SK-N-SH (cell line): ENCODE measurements at places on chromosomes 12 and 14.

DNA sequence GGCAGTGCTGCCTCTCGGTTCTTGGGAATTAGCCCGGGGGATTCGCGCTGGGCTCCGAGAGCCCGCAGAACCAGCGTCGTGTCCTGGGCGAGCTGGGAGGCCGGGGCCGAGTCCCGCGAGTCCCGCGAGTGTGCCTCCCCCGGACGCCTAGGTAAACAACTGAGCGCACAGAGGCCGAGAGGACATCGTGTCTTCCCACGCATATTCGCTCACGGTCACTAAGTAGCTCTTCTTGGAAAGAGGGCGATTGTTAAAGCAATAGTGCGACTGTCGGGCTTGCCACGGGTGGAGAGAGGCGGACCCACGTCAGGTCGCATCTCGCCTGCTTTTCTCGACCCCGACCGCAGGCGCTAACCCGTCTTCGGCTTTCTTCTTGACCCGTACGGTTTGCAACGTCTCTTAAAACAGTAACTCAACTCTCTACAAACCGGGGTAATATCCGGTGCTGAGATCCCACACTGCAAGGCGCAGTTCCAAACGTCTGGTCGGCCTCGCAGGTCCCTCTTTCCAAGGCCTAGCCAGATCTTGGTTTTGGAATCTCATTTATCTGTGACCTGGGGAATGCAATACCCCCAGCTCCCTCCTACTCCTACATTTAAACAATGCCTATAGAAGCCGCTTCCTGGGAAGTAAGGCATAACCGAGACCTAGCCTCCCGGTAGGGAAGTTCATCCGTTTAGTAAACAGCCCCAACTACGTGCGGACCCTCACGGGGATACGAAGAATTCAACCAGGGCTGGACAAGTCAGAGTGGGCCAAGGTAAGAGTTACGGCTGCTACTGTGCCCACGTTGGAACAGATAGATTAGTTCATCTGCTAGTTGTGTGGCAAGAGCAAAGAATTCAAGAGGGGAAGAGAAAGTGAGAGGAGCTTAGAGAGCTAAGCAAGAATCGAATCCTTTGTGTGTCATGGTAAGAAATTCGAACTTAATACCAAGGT is 736 bp upstream of the PHLDA1 start:
- peak; percentile 15 for DNase-seq

DNA sequence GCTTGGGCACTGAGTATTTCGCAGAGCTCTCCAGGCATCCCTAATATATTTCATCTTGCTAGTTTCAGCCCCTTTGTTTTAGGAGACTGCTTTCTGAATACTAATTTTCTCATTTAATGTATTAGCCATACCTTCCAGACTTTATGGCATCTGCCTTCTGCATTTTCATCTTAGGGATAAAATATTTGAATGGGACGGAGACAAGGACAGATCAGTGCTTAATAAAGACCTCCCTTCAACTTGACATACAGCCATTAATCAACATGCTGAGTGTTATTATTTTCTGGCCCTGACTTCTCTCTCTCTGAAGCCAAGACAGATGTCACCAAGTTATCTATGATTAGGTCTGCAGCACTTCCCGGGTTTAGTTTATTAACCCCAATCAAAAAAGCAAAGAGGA is 42.4 kb downstream of the CACNA2D4 start:
- no peak for DNase-seq

GRCh38 chr14:70558356-70558755 is 23.6 kb upstream of the ADAM20 start:
- no peak for DNase-seq

DNA sequence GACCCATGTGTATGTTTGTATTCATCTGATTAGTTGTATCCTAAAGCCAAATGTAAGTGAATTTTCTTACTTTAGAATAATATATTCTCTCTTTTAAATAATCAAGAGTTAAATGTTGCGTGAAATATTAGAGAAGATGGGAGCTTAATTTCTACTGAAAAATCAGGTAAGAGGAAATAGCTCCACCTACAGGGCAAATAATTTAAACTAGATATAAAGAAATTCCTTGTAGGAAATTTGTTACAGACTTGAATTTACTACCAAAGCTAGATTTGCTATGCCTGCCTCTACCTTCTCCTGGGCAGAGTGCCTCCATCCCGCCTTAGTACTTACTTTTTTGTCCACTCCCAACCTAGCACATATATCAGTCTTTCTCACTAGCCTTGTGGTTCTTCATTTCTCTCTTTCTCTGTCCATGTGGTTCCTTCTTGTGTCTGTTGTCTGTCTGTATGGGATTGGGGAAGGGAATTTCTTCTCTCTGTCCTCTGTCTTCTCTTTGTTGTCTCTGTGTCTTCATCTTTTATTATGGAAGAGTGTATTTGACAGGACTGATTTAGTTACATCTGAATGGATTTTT is 44.7 kb downstream of the PALS1 start:
- peak; percentile 29 for DNase-seq

DNA sequence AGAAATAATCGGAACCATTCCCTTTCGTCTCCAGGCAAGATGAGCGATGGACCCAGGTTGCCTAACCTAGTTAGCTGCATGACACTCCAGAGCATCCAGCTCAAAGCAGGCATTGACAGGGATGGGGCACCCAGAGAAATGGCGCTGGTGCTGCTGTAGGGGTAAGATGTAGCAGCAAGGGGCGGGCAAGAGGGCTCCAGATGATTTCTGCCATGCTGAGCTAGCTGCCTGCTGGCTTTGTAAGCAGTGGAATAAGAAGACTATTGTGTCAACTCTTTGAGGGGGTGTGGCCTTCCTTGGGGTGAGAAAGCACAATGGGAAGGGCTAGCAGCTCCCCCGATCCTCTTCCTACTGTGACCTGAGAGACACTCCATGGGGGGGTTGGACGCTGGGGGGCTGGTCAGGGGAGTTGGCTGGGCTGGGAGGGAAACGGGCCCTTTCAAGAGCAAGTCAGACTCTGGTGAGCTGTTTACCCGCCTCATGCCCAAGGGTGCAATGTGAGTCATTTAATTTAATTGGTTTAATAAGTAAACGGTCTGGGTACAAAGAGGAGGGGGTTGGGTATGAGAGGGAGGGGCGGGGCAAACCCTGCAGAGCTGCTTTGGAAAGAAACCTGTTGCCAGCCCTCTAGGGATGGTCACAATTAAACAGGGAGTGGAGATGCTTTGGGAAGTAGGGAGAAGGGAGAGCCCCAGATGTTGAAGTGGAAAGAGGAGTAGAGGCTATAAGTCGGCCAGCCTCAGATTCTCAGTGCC is 50.5 kb downstream of the B4GALNT3 start:
- DNase-seq = peak; percentile 36

DNA sequence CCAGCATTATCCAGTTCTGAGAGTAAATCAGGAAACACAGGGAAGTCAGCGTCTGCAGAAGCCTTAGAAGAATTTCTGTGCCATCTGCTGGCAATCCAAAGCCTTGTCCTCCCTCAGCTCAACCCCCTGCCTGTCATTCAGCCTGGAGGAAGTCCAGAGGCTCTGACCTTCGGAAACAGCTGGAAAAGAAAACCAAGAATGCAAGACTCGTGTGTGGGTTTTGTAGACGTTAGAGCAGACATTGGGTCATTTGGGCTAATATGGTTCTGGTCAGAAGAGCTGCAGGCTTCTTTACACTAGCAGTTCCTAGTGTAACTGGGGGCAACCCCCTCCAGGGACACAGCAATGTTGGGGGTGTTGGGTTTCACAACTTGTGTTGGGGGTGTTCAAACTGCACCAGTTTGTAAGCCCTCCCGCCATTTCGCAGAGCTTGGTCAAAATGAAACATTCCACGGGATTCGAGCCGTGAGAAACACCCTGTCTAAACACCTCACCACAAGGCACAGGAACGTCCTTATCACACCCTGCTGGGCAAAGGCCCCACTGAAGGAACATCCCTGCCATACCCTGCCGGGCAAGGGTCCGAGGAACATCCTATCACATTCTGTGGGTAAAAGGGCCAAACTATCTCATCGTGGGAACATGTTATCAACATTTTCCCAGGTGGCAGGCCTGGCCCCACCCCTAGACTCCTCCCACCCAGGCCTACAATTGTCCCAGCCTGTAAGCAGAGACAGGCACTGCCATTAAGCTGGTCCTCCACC is 21.0 kb upstream of the SERPINA4 start:
- no peak for DNase-seq
